ENCODE measurements at places on chromosomes 2 and 18.

GRCh38 chr2:233012301-233012971, 620 bp downstream of the NGEF start:
- DNase-seq: no peak

DNA sequence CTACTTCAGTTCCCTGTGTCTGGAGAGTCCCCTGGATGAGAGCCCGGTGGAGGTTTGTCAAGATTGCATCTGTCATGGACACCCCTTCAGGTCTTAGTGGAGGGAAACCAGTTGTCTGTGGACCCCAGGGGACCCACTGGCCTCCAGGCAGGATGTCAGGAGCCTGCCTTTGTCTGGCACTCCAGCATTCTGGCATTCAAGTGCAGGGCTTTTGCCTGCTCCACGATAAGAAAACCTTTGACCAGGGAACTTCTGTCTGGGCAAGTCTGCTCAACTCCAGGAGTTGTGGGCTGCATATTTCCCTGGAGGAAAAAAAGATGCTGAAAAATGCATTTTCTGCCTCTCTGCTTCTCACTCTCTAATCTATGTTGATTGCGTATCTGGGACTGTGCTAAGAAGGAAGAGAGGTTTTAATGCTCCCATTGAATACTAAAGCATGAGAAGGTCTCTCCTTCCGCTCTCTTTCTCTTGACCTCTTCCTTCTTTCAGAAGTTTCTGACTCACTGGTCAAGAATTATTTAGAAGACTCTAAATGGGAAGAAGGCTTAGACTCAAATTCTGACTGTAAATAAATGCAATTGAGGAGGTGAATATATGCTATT, 104.5 kb downstream of the MMADHC start:
- DNase-seq: no peak

- no peak for DNase-seq
Observed at GRCh38 chr18:26821181-26821580, 44.3 kb downstream of the AQP4 start.

- no peak for DNase-seq
Observed at GRCh38 chr2:8015848-8016600, 665.8 kb upstream of the ID2 start.

GRCh38 chr2:12284487-12284886, 432.2 kb upstream of the TRIB2 start:
- DNase-seq: no peak

DNA sequence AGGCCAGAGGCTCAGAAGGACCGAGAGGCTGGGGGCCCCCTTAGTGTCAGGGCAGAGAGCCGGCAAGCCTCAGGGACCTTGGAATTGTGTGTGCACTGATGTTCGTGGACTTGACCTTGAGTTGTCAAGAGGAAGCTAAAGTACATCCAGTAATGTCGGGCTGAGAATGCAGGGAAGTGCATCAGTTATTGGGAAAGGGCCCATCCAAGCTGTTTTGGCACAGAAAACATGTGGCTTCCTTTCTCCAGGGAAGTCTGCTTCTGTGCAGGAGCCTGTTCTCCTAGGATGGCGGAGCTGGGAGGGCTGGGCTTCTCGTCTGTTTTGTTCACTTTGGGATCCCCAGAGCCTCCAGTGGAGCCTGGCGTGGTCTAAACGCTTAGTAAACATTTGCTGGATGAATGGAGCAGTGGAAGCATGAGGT, 23.7 kb downstream of the ATOH8 start:
- DNase-seq: no peak

GRCh38 chr2:33034784-33035183, 88.0 kb downstream of the LTBP1 start:
- DNase-seq: no peak

DNA sequence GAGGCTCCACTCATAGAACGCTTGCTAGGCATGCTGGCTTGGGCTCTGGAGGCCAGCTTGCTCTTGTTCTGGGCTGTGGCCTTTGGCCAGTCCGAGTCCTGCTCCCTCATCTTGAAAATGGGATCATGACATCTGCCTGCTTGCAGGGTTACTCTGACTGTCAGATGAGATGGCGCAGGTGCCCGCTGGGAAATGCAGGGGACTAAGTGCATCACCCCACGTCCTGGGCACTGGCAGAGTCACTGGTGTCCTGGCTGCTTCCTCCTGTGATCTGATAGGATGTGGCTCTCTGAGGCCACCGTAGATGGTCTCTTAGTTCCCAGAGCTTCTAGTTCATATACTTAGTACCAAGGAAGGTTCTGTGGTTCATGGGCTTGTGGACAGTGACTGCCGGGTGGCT, 18.5 kb downstream of the LDLRAD4 start:
- no peak for DNase-seq

- no peak for DNase-seq
Observed at GRCh38 chr2:28219138-28219537, 173.5 kb upstream of the FOSL2 start.

DNA sequence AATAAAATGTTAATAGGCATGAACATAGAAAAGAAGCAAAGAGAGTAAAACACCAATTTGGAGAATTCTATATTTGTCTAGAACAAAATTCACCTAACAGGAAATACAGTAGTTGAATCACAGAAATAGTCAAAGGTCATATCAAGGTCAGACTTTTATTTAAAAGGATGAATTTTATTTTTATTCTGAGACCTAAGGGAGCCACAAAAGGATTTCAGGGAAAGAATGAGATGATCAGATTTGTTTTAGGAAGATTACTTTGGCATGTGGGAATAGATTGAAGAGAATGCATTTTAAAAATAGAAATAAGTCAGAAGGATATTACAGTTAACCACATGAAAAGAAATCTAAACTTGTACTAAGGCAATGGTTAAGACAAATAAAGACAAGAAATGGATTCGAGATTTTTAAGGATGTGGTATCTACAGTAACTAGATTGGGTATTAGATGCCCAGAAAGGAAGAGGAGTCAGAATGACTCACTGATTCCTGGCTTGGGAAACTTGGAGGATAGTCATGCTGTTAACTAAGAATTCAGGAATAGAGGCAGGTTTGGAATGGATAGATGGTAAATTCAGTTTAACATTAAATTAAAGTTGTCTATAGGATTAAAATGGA, 56.0 kb downstream of the METTL4 start:
- no peak for DNase-seq

GRCh38 chr2:12742891-12743290, 26.2 kb downstream of the TRIB2 start:
- DNase-seq: no peak

- DNase-seq: no peak
Observed at GRCh38 chr2:177519534-177520115, 127.1 kb downstream of the AGPS start.

DNA sequence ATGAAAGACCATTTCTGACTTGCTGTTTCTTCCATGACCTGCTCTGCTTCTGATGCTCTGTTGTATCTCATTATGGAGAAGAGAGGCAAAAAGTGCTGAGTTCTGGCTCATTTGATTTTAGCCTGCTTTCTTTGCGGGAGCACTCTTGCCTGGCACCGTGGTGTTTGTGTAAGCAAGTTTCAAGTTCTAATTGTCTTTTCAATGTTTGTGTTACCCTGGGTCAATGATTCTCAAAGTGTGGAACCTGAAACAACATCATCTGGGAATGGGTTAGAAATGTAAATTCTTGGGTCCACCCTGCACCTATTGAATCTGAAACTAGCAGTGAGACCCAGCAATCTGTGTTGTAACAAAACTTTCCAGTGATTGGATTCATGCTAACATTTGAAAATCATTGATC, 85.5 kb upstream of the STON1 start:
- no peak for DNase-seq

- no peak for DNase-seq
Observed at GRCh38 chr2:215338883-215339679, 27.2 kb downstream of the ATIC start.

DNA sequence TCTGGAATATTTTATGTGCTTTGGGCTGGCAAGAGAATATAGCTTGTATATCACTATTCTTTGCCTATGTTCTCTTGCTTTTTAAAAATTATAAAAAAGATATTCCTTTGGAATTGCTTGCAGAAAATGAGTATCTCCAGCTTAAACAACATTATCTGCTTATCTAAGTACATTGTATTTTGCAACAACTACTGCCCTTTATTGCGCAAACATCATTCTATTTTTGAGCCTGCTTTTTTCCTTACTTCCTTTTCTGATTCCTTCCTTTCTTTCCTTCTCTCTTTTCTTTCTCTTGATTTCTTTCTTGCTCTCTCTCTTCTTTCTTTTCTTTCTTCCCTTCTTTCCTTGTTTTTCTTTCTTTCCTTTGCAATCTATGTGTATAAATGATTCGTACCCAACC, 74.0 kb downstream of the UNC80 start:
- DNase-seq: no peak
